ENCODE measurements at places on chromosomes 5 and 9.

DNA sequence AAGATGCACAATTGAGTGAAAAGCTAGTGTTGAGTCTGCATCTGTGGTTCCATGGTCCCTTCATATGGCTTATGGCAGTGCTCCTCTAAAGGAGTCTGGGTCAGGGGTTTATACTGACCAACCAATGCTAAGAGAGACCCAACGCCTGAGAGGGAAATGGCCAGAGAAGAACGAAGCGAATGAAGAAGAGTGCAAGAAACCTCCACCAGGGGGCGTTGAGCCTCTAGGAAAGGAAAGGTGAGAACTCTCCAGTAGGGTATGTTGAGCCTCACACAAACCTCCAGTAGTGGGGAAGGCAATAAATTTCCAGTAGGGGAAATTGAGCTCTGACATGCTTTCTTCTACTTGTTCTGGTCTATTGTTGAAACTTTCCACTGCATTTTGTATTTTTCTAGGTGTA is 470.6 kb downstream of the PRDM9 start:
- no peak for DNase-seq

DNA sequence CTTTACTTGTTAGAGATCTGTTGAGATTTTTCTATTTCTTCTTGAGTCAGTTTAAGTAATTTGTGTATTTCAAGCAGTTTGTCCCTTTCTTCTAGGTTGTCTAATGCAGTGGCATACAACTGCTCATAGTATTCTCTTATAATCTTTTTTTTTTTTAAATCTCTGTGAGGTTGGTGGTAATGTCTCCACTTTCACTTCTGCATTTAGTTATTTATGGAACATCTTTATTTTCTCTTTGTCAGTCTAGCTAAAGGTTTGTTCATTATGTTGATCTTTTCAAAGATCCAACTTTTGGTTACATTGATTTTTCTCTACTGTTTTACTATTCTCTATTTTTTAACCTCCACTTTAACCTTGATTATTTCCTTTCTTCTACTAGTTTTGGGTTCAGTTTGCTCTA is 13.8 kb downstream of the FOXE1 start:
- DNase-seq: no peak

DNA sequence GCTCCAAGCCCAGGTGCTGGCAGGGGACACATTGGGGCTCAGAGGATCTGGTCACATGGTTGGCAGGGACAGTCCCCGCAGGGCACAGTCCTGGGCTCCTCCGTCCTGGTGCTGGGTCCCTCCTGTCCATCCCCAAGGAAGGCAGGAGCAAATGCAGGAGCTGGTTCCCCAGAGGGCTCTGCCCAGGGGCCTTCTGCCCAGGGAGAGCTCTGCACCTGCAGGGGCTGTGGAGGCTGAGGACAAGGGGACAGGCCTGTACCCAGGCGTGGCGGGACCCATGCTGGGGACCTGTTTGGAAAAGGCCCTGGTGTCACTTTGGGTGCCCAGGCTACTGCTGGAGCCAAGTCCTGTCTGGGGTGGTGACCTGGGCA is 7.2 kb downstream of the SPATA31E1 start:
- DNase-seq: no peak

DNA sequence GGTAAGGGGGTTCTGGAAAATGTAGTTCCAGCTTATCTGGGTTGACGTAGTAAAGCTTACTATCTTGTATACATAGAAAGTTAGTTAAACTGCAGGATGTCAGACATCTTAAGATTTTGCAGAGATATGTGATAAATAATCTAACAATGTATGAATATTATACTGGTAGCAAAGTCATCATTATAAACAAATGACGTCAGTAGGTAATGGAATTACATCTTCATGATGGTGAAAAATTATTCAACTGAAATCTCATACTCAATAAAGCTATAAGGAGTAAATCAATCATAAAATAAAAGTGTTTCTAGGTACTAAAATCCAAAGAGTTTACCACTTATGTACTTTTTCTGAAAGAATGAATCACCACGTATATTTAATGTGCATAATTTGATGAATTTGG is 217.3 kb upstream of the CDH10 start:
- DNase-seq: no peak

DNA sequence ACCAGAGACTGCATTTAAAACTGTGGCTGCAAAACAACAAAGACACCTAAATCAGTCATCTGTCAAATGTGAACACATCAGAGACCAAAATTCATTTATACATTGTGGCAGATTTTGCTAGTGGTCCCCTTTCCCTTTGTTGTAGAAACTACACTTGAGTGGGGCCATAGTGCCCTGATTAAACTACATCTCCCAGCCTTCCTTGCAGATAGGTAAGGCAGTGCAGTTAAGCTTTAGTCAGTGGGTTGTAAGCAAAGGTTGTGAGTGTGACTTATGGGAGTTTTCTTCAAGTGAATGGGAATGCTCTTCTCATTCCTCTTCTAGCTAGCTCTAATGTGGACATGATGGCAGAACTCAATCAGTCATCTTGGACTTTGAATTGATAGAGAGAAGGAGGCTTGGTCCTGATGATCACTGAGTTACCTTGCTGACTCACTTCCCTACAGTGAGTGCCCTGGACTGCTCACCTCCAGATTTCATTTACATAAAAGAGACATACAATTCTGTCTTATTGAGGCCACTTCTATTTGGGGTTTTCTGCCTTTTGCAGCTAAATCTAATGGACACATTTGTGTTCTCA is 35.2 kb upstream of the SPARC start:
- DNase-seq: no peak

DNA sequence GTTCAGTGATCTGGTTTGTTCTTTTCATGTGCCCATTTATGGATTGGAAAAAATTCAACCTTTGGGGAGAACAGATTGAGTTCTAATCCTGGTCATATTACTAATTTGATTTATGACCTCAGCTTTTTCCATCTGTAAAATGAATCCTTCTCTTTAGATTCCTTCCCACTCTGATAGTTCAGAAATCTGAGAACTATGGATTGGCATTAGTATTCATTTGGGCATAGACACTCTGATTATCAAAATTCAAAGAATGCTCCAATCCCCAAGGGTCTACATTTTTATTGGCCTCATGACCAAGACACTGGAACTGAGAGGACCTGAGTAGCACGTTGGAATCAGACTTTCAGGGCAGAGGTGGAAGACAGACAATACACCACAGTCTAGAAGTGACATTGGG is 405.9 kb upstream of the PAPPA start:
- DNase-seq: peak; percentile 6

DNA sequence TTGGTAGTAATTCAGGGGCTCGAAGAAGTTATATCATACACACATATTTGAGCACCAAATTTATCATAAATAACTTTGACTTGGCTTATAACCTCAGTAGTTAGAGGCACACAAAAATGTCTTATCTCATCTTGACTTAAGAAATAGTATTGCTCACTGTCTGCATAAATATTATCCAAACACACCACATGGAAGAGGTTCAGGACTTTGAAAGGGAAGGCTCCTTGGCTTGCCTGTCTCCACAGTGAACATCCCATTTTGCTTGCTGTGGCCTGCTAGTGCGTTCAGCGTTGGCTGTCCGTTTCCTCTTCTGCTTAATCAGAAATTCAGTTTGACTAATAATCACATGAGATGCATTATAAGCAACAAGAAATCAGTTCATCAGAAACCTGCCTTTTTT is 13.9 kb downstream of the GRXCR2 start:
- peak; percentile 25 for DNase-seq

GRCh38 chr5:16315501-16315900 is 135.9 kb upstream of the MARCHF11 start:
- DNase-seq: no peak

- no peak for DNase-seq
Measured at GRCh38 chr5:88558366-88558765, 289.7 kb upstream of the TMEM161B start.

DNA sequence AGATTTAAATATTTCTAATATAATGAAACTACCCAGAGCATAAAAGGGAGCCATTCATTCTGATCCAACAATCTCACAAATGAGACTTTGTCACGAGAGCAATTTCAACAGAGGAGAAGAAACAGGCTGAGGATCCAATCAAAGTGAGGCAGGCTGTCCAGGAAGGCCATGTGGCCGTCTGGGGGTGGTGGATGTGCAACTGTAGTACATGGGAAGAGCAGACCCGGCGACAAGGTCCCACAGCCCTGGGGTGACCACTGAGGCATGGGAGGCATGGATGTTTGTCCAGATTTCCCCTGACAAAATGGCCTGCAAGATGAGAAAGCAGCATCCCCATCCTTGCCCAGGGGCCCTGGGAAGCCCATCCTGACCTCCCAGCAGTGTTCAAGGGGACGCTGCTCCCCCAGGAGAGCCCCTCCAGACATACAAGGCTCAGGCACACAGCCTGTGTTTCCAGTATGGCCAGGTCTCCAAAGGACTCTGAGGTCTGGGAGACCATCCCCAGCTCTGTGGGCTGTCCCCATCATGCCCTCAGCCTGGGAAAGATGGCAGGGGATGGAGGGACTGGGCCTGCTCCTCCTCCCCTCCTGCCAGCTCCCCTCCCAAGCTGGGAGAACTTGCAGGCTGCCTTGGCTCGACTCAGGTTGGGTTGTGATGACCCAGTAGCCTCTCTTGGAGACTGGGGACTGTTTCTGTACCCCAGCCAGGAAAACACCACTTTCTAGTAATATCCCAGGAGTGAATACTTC is 27.5 kb upstream of the FCN2 start:
- DNase-seq: no peak

DNA sequence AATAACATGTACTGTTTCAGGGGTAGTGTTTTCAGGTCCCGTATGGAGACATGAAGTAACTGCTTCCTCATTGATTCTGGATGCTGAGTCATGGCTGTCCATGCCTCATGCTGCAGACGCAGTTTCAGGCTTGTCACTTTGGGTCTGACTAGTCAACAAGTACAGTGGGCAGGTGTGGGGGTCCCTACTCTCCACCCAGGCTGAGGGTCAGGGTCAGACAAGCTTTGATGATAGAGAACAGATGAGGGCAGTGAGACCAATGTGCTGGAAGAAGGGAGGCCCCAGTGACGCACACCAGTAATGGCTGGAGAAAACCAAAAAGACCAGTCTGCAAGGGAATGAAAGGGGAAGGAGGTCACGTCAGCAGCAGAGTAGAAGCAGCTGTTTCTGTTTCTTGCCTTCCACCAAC is 80.0 kb upstream of the NFIL3 start:
- DNase-seq: no peak

DNA sequence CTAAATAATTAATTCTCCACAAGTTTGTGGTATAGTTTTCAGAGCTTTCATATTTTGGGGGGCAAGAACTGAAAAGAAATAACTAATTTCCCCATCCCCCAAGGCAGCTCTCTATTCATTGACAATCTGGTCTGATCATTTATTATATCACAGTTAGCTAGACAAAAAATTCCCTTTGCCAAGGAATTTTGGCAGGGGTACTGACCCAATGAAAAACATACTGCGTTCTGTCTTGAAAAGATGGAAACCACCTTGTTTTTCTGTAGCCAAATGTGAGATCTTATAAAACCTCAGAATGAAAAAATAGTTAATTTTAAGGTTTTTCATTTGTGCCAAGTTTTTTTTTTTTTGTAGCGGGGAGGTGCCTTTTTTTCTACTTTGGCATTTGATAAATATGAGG is 1008.9 kb downstream of the EFNA5 start:
- no peak for DNase-seq

- no peak for DNase-seq
Measured at GRCh38 chr9:38671372-38671731, 48.6 kb downstream of the FAM240B start.

- DNase-seq: no peak
Measured at GRCh38 chr9:112218908-112219307, 43.8 kb upstream of the SUSD1 start.

DNA sequence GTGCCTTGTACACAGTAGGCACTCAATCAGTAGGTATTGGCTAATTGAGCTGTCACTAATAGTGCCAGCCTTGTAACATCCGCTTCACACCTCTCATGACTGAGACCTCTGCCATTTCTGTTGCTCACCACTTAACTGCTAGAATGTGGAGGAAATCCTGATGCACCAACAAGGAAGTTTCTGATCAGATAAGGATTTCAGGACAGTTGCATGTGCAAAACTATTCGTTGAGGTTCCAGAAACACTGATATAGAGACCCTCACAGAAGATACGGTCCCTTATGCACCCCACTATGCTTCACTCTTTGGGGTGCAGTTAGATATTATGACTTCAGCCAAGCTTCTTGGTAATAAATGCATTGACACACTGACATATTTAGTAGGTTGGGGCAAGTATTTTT is 10.7 kb downstream of the SAP30L start:
- no peak for DNase-seq

DNA sequence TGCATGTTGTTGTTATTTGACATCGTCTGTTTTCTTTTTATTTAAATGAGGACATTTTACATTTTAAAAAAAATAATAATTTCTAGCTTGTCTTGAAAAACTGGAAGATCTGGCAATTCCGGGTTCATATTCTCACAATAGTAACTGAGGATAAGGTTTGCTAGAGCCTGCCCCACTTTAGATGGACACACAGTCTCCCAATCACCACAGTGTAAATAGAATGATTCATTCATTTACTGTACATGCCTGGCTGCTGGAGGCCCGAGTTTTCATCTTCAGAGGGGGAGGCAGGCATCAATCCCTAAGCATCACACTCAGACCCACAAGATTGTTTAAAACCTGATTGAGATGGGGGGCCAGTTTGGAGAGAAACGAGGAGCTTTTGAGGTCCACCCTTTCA is 2039.7 kb upstream of the WWC1 start:
- DNase-seq: no peak

GRCh38 chr5:26239588-26239987 is 798.8 kb downstream of the CDH9 start:
- no peak for DNase-seq

DNA sequence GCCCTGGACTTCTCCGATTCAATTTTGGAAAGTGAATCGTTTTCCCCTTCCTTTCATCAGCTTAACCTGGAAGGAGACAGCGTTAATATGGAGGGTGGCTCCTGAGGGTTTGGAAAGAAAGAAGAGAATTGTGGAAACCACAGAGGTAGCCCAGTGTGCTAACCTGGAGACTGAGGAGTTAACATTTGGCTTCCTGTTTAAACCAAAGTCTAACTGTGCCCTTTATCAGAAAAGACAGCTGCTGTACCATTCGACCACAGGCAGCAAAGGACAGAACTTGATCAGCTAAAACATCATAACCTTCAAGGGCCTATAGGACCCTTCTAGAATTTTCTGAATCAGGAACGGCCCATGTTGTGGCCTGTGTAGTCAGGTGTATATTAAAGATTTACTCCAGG is 735 bp downstream of the IDNK start:
- DNase-seq: no peak

DNA sequence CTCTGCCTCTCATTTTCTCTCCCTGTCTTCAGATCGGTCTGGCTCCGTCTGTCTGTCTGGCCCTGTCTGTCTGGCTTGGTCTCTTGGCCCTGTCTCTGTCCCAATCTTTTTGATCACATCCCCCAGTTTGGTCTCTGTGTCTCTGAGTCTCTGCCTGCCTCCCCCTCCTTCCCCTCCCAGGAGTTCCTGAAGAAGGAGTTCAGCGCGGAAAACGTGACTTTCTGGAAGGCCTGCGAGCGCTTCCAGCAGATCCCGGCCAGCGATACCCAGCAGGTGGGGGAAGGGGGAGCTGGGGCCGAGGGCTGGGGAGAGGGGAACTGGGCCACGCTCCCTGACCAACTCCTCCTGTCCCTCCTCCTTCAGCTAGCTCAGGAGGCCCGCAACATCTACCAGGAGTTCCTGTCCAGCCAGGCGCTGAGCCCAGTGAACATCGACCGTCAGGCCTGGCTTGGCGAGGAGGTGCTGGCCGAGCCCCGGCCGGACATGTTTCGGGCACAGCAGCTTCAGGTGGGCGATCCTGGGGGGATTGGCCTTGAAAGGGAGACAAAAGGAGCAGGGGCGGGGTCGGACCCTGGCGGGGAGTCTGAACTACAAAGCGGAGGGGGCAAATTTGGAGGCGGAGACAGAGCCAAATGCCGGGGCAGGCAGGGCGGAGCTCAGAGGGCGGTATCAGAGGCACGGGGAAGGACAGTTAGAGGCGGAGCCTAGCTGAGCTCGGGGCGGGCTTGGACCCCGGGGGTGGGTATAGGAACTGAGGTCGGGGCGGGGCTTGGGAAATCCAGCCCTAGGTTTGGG is 9.0 kb downstream of the RGS14 start:
- DNase-seq: peak; percentile 88

Measured in EH (cell line).